ENCODE measurements at places on chromosomes 5 and 9. TPM values are rescaled to one million over a fixed set of nuclear protein-coding genes. Genes with fewer than 3 reads are reported as not detected.

IFNE gene
- total RNA-seq: not detected

DNA sequence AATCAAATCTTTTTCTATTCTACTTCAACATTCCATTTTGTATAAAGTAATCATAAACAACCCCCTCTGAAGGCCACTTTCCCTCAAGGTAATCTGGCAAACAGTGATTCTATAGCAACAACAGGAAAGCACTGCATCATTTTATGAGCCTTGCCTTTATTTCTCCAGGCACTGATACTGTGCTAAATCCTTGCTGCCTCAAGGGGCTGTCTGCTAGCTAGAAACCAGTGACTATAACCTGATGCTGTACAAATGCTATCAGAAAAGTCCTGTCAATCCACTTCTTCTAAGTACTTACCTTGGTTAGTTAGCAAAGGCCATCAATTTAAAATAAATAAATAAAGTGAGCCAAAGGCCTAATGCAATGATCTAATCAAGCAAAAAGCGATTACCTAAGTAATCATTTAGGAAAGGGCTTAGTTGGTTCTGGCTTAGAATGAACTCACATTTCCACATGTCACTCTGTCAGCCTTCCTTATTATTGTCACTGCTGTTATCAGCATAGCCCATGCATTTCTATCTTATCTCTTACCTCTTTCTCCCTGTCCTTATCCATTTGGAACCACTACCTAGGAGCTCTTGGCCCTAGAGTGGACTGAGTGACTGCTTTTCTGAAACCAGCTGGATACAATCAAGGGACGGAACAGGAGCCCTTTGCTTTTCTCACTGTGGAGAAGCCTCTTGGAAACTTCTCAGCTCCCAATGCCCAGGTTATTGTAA is 246.1 kb upstream of the MEF2C start:
- no peak overlapping the region for H3K4me3 ChIP-seq
- no peak for DNase-seq
- no peaks in the 10 kb centered on the region for H3K36me3 ChIP-seq
- peaks cover 23% of the 10 kb centered on the region for H3K4me1 ChIP-seq

- no peak overlapping the region for H3K27ac ChIP-seq
- no peaks in the 10 kb centered on the region for H3K36me3 ChIP-seq
- H3K4me1 ChIP-seq: no peaks in the 10 kb centered on the region
- no peak for DNase-seq
- H3K4me3 ChIP-seq: no peak overlapping the region
Measured at GRCh38 chr9:98506422-98507054, 202.2 kb downstream of the GABBR2 start.

DNA sequence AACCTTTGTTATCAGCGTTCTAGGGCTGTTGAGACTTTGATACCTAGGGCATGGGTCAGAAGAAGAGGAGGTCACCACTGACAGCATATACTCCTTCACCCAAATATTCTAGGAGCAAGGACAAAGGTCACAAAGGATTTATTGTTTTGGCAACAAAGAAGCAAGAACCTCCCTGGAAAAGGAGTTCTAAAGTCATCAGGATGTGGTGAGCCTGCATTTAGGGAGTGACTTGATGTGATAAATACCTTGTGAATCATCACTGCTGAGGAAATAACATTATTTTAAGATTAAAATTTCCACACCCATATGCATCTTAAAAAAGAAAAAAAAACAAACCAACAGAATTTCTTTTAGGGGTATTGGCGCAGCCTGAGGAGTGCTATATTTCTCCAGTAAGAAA is 13.9 kb downstream of the IFNA1 start:
- H3K27ac ChIP-seq: no peak overlapping the region
- no peaks in the 10 kb centered on the region for H3K27me3 ChIP-seq
- no peaks in the 10 kb centered on the region for H3K36me3 ChIP-seq
- H3K4me1 ChIP-seq: no peaks in the 10 kb centered on the region

GLDC gene
- total RNA-seq: 1.1 TPM

GRCh38 chr9:6833518-6834192 is 75.9 kb downstream of the KDM4C start:
- no peaks in the 10 kb centered on the region for H3K27me3 ChIP-seq
- peaks cover 10% of the 10 kb centered on the region for H3K36me3 ChIP-seq
- no peak for DNase-seq
- H3K4me1 ChIP-seq: no peaks in the 10 kb centered on the region

DNA sequence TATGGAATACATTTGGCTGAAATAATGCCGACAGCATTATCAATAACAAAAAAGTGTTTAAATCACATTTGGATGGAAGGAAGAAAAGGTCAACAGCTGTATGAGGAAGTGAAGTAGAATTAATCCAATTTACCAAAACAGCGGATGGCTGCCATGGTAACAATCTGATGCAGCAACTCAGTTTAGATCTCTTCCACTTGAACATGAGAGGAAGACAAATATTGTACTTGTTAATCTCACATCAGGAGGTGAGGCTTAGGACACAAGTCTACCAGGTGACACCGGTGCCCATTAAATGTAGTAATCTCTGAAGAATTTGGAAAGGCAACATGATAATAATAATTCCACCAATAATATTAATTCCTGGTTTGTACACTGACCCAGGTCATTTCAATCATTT is 2.4 kb downstream of the RASEF start:
- H3K27me3 ChIP-seq: peaks cover 24% of the 10 kb centered on the region
- no peak for DNase-seq
- H3K27ac ChIP-seq: no peak overlapping the region
- no peaks in the 10 kb centered on the region for H3K4me1 ChIP-seq
- no peak overlapping the region for H3K4me3 ChIP-seq

GRCh38 chr5:55918087-55919035 is 67.2 kb downstream of the IL31RA start:
- no peak for DNase-seq
- no peak overlapping the region for H3K27ac ChIP-seq
- no peaks in the 10 kb centered on the region for H3K36me3 ChIP-seq
- no peak overlapping the region for H3K4me3 ChIP-seq

CCDC112 gene
- total RNA-seq: 7.0 TPM

DNA sequence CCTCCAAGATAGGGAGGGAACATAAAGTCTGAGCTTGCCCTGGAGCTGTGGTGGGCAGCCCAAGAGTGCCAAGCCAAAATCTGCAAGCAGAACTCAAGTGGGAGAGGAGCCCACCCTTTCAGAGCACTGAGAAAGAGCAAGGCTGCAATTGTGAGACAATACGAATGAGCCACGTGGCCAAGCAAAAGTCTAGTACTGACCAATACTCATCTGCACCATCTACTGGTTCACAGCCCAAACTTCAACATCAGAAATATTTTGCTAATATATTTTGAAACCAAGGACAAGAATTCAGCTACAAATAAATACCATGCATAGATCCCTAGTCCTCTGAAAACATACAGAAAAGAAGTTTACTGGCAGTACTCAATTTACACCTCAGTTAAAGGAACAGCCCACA is 696.2 kb upstream of the COX7C start:
- no peaks in the 10 kb centered on the region for H3K27me3 ChIP-seq
- H3K4me3 ChIP-seq: no peak overlapping the region
- H3K36me3 ChIP-seq: no peaks in the 10 kb centered on the region
- H3K4me1 ChIP-seq: no peaks in the 10 kb centered on the region

C9orf153 gene
- 2.7 TPM for total RNA-seq

DNA sequence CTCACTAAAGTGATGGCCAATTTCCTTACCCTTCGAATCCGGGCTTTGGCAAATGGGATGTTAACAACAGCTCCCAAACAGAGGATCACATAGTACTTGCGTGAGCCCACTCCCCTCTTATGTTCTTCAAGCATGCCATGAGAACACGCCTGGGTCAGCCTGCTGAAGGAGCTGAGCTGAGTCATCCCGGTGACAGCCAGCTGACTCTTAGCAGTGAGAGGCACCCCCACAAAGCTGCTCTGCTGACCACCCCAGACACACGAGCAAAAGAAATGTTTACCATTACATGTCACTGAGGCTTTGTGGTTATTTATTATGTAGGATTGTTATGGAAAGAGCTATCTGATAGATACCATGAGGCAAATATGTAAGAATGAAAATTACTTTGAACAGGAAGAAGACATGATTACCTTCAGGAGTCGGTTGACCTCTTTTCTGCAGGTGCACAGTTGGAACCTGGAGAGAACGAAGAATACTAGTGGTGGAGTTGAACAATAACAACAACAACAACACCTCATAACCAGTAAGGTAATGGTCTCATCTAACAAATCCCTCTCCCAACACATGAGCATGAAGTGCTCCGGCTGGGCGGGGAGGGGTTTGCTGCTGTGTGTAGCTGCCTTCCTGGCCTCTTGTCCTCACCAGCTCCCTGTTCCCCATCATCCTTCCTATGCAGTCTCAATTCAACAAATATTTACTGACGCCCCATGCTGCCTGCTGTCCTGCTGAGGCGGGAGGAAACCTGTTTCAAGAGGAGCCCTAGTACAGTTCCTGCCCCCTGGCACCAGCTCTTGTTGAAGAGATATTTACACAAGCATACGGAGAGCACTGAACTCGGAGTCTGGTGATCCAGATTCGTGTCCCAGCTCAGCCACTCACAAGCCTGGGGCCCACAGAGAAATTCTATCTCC is 69.4 kb upstream of the LHFPL2 start:
- H3K27ac ChIP-seq: no peak overlapping the region
- H3K36me3 ChIP-seq: no peaks in the 10 kb centered on the region
- H3K27me3 ChIP-seq: no peaks in the 10 kb centered on the region
- H3K4me1 ChIP-seq: peaks cover 19% of the 10 kb centered on the region
- no peak overlapping the region for H3K4me3 ChIP-seq

DNA sequence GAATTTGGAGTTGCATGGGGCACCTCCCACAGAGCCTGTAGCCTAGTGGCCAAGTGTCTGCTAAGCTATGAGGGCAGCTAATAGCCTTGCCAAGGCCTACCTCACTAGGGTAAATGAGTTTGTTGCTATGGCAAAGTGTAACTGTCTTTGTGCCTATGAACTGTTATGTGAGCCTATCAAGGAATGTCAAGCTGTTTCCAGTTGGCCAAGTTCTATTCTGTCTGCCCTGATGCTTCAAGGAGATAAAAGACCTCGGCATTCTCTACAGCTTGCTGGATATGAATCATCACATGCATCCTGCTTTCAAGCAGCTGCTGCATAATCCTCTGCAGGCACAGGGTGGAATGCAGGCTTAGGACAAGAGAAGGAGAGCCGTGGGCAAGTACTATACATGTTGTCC is 69.8 kb upstream of the CCDC112 start:
- no peaks in the 10 kb centered on the region for H3K27me3 ChIP-seq
- DNase-seq: no peak
- H3K36me3 ChIP-seq: no peaks in the 10 kb centered on the region
- H3K4me1 ChIP-seq: no peaks in the 10 kb centered on the region
- no peak overlapping the region for H3K4me3 ChIP-seq
- no peak overlapping the region for H3K27ac ChIP-seq

- H3K4me1 ChIP-seq: peaks cover 2% of the 10 kb centered on the region
- H3K27me3 ChIP-seq: no peaks in the 10 kb centered on the region
- H3K36me3 ChIP-seq: no peaks in the 10 kb centered on the region
- no peak for DNase-seq
Measured at GRCh38 chr5:54289769-54290168, 20.6 kb downstream of the ARL15 start.

- no peak overlapping the region for H3K4me3 ChIP-seq
- H3K4me1 ChIP-seq: peaks cover 12% of the 10 kb centered on the region
- H3K27me3 ChIP-seq: no peaks in the 10 kb centered on the region
- no peaks in the 10 kb centered on the region for H3K36me3 ChIP-seq
Measured at GRCh38 chr9:78940121-78940855, 631.5 kb upstream of the TLE4 start.

DNM1 gene
- total RNA-seq: 8.2 TPM

DNA sequence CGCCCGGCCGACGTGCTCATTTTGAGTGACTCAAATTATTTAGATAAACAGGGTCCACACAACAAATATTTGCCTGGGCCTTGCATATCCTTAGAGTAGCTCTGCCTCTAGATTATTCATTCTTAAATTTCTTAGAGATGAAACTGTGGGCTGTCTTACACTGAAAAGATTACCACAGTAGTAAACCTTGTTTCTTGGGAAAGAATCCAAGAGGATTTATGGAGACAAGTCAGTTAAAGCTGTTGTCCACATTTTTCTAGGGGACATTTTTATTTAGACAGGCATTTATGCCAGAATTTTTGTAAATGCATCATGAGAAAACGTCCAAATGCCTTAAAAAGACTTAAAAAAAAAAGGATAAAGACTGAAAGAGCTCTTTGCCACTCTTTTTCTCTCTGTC is 32.6 kb upstream of the RANBP3L start:
- no peak for DNase-seq
- H3K4me1 ChIP-seq: no peaks in the 10 kb centered on the region
- H3K27me3 ChIP-seq: no peaks in the 10 kb centered on the region
- no peak overlapping the region for H3K4me3 ChIP-seq
- H3K36me3 ChIP-seq: no peaks in the 10 kb centered on the region

GRCh38 chr9:91825866-91826265 is 124.2 kb downstream of the ROR2 start:
- no peaks in the 10 kb centered on the region for H3K27me3 ChIP-seq
- peaks cover 6% of the 10 kb centered on the region for H3K4me1 ChIP-seq
- no peaks in the 10 kb centered on the region for H3K36me3 ChIP-seq
- no peak for DNase-seq
- H3K4me3 ChIP-seq: no peak overlapping the region
- no peak overlapping the region for H3K27ac ChIP-seq

DNA sequence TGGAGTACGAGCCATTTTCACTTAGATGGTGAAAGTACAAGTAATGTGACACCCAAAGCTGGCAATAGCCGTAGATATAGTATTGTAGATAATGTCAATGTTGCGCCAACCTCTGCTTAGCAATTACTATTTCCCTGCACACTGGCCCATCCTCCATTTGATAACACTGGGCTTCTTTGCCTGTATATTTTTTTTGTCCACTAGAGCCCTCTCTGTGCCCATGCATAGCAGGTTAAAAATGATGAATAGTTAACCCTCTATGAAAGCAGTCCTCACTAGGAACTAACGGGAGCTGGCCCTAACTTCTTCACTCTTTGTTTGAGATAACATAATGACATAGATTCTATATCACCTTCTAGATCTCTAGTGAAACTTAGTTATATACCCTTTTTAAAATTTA is 416.8 kb downstream of the TUSC1 start:
- no peaks in the 10 kb centered on the region for H3K4me1 ChIP-seq
- no peaks in the 10 kb centered on the region for H3K36me3 ChIP-seq
- no peak overlapping the region for H3K4me3 ChIP-seq
- no peak overlapping the region for H3K27ac ChIP-seq
- no peak for DNase-seq

PBX3 gene
- total RNA-seq: 60.4 TPM

GRCh38 chr5:44622331-44622730 is 186.4 kb upstream of the MRPS30 start:
- DNase-seq: no peak
- no peaks in the 10 kb centered on the region for H3K4me1 ChIP-seq
- H3K36me3 ChIP-seq: no peaks in the 10 kb centered on the region
- H3K27me3 ChIP-seq: no peaks in the 10 kb centered on the region

- no peak overlapping the region for H3K27ac ChIP-seq
- no peaks in the 10 kb centered on the region for H3K4me1 ChIP-seq
Measured at GRCh38 chr9:78821126-78821822, 524.3 kb downstream of the PSAT1 start.

All from lung (tissue), 17 donors.